Common myeloid progenitor, CD34-positive (primary cell): ENCODE measurements at places on chromosomes 3 and 15.

GRCh38 chr15:62988701-62989100 lies 53.8 kb upstream of the TPM1 start:
- no peak for DNase-seq

- no peak for DNase-seq
Observed at GRCh38 chr15:99923711-99924110, 190.5 kb upstream of the LYSMD4 start.

DNA sequence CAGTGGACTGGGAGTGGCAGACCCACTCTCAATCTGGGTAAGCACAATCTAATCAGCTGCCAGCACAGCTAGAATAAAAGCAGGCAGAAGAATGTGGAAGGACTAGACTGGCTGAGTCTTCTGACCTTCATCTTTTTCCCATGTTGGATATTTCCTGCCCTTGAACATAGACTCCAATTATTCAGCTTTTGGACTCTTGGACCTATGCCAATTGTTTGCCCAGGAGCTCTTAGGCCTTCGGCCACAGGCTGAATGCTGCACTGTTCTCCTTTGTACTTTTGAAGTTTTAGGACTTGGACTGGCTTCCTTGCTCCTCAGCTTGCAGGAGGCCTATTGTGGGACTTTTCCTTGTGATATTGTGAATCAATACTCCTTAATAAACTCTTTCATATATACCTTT lies 477.7 kb upstream of the ZNF385D start:
- no peak for DNase-seq

- no peak for DNase-seq
Observed at GRCh38 chr15:97316362-97316761, 644.1 kb upstream of the ARRDC4 start.

DNA sequence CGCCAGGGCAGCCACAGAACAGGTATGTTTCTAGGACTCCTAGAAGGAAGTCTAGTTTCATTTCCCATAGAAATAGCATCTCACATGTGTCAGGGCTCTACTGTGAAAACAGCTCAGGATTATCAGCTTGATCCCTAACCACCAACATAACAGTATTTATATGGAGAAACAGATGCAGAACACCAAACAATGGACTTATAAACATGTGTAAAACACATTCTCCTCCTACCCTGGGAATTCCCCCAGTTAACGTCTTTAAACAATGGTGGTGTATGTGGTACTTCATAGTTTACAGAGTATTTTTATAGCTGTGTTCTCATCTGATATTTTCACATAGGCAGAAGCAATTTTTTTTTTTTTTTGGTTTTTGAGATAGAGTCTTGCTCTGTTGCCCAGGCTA lies 9.7 kb downstream of the TNFSF10 start:
- DNase-seq = peak; percentile 55

DNA sequence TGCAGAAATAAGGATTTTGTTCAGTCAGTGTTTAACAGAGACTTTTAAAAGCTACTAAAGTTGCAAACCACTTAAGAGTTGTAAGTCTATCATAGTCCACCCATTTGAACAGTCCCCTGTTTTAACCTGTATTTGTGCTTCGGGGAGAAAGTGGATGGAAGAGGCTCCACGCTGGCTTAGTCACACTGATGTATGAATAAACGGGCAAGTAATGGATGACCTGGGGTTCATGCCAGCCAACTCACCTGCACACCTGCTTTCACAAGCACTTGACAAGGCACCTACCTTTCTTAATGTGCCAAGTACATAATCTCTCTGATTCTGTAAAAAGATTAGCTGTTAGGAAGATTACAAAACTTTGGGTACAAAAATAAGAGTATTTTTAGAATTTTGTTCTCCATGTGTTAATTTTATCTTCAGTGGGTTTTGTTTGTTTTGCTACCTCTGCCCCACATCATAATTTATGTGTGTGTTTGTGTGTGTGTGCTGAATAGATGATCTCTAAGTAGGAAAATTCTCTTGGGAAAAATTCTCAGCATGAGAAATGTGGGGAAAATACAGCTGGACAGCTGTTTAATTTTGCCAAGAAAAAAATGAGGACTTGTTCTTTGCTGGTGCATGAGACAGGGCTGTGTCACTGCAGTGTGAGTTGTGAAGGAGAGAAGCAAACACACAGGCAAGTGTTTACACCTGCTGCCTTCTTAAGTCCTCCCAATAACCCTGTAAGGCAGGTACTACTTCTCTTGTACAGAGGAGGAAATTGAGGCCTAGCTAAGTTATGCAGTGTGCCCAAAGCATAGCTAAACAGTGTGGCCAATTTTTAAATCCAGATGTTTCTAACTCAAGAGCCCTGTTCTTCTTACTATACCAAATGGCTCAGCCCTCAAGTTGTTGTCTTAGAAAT lies 181.2 kb upstream of the IL12A start:
- DNase-seq = no peak

DNA sequence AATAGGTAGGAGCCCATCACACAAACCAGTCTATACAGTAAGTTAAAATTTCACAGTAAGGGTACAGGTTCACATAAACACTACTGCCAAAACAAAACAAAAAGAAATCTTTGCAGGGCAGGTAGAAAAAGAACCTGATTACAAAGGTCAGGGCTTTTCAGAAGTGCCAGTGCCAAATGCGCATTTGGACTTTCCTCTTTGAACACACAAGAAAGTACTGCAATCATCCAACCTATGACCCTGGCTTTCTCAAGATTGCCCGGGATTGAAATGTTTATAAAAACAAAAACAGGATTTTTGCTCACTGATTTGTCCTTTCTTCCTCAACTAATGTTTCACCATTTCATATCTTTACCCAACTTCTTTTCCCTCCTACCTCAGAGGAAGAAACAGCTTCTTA lies 47.4 kb downstream of the CBLB start:
- no peak for DNase-seq

DNA sequence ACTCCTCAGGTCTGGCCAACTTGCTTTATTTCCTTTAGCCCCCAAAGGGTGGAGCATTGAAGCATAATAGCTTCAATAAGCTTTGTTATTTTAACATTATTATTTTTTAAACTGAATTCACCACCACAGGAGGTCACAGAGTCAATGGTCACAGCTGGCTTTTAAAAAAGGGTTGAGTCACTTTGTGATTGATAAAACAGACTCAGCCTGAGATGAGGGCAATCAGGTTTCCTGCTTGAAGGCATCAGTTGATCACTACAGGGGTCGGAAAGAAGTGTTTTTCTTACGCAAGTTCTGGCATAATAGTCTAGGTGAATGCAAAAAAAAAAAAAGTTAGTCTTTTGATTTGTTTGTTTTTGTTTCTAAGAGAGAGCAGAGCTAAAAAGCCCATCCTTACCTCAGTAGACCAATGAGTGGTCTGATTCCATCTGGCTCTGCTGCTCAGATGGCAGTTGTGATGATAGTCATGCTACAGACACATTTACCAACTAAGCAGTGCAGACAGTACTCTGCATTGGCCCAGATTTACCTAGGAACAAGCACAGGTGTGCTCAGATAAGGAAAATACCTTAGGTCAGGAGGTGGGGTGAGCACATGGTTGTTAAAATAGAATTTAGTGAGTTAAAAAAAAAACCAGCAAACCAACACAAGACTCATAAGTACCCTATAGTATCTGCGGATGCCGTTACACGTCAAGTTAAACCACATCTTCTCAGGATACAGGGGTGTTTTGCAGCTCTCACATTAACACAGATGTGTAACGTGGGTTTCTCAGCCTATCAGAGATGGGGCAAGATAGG lies 22.6 kb downstream of the ZNF80 start:
- DNase-seq = peak; percentile 1

GRCh38 chr15:90097475-90097874 lies 4.8 kb downstream of the IDH2 start:
- DNase-seq = peak; percentile 84

- DNase-seq = no peak
Observed at GRCh38 chr15:69987492-69988489, 109.9 kb downstream of the TLE3 start.

- DNase-seq = no peak
Observed at GRCh38 chr3:4218456-4219226, 84.5 kb upstream of the SETMAR start.

GRCh38 chr3:189455641-189456417 lies 175.4 kb upstream of the TP63 start:
- no peak for DNase-seq

DNA sequence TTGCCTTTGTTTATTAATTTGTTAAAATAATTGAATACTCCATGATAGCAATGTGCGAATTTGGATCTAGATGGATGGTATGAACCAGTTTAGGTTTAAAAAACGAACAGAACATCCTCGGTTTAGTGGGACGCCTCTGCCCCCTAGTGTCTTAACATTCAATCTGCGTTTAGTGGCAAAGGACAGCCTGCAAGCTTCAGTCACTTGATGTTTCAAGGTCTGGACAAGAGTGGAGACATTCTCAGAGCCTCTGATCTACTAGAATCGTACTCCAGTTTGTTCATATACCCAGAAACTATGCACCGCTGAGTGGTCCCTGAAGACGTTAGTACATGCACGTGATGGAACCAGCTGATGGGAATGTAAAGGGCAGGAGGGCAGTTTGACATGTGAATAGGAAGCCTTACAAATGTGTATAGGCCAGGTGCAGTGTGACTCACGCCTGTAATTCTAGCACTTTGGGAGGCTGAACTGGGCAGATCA lies 17.8 kb upstream of the ATP13A4 start:
- peak; percentile 70 for DNase-seq

DNA sequence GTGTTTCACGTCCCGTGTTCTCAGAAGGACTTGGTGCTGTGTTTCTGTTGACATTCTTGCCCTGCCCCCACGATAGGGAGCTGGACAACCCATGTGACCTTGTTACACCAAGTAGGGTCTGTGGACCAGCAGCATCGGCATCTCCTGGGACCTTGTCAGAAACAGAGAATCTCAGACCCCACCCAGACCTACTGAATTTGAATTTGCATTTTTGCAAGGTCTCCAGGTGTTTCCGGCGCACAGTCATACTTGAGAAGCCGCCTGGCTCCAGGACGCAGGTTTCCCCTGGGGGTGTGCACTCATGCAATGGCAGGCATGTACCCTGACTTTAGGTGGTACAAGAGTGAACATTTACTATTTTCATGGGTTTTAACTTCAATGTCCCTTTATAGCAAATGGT lies 117.9 kb downstream of the TLE3 start:
- peak; percentile 22 for DNase-seq

DNA sequence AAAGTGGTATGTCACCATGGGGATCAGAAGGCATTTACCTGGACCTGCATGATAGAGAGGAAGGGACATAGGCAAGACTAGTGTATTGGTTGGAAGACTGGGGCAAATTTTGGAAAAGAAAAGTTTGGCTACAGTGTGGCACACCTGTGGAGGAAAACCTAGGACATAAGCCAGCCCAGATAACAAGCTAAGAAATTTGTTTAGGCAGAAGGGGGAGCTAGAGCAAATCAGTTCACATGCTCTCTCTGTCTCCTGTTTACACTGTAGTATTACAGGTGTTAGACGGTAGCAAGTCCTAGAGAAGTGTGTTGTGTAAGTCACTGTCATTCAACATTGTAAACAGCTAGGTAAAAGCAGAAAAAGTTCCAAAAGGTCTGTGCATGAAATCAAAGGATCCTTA lies 11.9 kb upstream of the ALDH1A2 start:
- no peak for DNase-seq

DNA sequence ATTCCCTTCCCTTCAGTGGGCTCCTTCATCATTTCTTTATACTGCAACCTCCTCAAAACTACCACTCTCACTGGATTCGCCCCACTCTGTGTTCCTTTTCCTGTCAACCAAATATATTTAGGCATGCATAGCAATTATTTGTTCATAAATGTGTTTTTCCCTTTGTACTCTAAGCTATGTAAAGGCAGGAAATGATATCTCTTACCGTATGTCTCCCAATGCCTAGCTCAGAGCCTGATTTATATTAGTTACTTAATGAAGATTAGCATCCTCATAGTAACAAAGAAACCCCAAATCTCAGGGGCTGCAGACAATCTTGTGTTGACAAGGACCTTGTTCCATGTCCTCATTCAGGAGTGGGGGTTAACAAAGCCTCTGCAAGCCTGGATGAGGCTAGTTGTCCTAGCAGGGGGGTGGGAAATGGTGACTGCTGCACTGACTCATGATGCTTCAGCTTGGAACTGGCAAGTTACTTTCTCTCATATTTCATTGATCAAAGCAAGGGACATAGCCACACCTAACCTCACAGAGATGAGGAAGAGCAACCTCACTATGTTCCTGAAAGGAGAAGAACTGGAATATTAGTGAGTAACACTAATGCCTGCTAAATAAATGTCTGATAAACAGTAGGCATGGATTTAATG lies 15.2 kb downstream of the PHLDB2 start:
- DNase-seq = no peak

GRCh38 chr15:40538976-40539375 lies 25.9 kb downstream of the CCDC32 start:
- no peak for DNase-seq

- no peak for DNase-seq
Observed at GRCh38 chr3:71548705-71549384, 34.7 kb downstream of the FOXP1 start.

- DNase-seq = no peak
Observed at GRCh38 chr15:98154863-98155262, 194.4 kb downstream of the ARRDC4 start.

DNA sequence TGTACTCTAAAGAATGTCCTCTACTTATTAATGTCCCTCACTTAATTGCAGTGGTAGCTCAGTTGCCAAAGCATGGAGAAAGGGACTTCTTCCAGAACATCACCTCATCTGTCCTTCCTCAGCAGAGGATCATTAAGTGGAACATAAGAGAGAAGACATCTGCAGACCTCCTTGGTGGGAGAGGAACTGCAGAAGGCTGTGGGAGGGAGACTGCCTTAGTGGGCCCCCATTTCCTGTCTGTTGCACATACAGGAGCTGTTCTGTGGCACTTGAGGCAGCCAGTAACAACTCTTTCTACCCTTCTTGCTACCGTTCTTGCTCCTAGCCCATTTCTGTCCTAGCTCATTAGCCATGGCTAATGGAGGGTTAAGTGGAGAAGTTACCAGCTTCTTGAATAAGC lies 33.6 kb downstream of the HPS3 start:
- DNase-seq = peak; percentile 17

DNA sequence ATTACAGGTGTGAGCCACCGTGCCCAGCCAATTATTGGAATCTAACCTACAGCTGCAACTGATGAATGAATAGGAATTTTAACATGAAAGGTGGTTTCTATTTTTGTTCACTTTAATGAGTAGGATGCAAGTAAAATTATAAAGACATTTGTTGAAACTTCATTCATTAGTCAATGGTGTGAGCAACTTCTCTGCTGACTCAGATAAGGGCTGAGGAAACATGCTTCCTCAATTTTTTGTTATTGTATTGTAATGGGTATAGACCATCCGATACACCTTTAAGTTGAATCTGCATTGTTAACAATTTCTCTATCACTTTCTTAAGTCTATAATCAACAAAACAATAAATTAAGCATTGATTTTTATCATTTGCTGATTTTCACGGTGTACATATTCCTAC lies 127.8 kb downstream of the STAG1 start:
- peak; percentile 56 for DNase-seq

- no peak for DNase-seq
Observed at GRCh38 chr15:80697075-80697685, 2.1 kb downstream of the ABHD17C start.

GRCh38 chr3:127735767-127736693 lies 63.3 kb downstream of the ABTB1 start:
- no peak for DNase-seq

GRCh38 chr3:89571298-89571697 lies 463.9 kb downstream of the EPHA3 start:
- no peak for DNase-seq
